Mucosa of gallbladder (tissue), 1 donor: ENCODE measurements at places on chromosomes 7 and 10. TPM values are rescaled to one million over a fixed set of nuclear protein-coding genes. Genes with fewer than 3 reads are reported as not detected.

PRPS1L1 gene
- not detected for total RNA-seq

CRTAC1 gene
- 1.6 TPM for total RNA-seq

TMEM130 gene
- total RNA-seq = 0.26 TPM

CDHR3 gene
- total RNA-seq = 3.1 TPM

DNA sequence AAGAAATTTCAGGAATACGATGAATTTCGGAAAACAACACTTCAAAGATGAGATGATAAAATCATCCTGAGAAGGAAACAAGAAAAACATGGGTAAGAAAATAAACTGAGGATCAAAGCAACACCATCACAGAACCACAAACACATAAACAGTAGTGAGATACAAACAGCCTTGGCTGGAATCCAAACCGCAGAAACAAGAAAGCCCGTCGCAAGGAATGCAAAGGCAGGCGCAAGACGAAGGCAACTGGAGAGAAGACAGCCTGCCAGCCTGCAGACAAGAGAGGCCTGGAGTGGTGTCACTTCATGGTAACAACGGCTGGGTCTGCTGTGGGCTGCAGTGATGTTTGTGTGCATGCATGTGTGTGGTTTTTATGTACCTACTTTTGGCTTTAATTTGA, 61.8 kb upstream of the DRGX start:
- no peak for DNase-seq

DNA sequence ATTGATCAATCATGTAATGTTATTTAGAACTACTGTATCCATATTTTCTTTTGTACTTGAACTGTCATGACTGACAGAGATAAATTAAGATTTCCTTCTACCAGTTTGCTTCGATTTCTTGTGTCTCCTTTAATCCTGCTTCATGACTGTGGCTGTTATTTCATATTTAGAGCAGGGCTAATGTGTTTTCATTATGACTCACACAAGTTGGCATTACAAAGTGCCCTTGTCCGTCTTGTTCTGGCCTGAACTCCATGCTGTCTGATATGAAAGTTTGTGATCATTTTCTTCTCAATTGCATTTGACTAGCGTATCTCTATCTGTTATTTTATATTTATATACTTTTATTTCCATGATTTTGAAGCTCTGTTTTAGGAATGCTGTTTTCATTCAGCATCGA, 344.1 kb upstream of the PRKCQ start:
- DNase-seq = no peak

DNA sequence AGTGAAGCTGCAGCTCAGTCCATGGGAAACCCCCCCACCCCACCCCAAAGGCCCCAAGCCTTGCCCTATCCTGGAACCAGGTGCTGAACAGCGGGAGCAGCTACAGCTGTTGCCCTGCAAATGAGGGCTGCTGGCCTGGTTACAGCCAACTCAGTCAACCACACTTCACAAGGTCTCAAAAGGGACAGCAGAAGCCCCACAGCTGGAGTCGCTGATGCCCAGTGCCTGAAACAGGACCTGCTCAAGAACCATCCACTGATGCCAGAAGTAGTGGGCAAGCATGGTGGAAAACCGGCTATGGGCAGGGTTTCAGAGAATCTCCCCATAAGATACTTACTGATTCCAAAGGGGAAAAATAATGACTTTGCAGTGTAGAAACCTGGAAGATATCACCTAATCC, 110.3 kb downstream of the SLC37A3 start:
- DNase-seq = no peak

DNA sequence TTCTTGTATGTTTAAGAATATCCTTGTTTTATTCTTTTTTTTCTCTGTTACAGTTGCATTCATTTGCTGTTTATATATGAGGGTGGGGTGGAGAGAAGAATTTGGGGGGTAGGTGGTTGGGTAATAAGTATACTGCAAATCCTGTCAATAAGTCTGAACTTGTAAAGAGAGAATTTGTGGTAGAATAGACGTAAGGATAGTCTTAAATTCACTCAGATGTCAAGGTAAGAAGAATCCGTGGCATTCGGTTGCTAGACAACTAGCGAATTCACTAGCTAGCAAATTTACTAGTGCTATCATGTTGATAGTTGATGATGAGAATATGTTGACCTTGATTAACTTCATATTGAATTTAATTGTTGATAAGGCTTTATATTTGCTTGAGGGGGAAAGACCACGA, 40.7 kb downstream of the RSBN1L start:
- DNase-seq = no peak

DNA sequence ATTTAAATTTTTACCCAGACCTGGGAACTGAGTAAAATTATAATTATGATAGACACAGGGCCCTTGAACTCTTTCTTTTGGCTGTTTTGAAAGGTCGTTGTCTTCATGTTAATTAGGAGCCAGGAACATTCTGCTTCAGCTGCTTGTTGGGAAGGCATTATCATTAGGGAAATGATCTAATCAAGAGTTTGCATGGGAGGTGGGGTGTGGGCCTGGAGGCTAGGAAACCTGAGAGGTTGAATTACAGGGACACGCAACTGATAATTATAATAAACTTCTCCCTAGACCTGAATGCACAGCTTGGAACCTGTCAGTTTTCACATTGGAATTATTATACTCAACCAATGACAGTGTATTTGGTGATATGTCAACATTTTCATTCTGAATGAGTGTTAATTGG, 237.7 kb downstream of the CACNB2 start:
- no peak for DNase-seq

GRCh38 chr7:142800699-142801260, 30.0 kb downstream of the PRSS2 start:
- no peak for DNase-seq

DNA sequence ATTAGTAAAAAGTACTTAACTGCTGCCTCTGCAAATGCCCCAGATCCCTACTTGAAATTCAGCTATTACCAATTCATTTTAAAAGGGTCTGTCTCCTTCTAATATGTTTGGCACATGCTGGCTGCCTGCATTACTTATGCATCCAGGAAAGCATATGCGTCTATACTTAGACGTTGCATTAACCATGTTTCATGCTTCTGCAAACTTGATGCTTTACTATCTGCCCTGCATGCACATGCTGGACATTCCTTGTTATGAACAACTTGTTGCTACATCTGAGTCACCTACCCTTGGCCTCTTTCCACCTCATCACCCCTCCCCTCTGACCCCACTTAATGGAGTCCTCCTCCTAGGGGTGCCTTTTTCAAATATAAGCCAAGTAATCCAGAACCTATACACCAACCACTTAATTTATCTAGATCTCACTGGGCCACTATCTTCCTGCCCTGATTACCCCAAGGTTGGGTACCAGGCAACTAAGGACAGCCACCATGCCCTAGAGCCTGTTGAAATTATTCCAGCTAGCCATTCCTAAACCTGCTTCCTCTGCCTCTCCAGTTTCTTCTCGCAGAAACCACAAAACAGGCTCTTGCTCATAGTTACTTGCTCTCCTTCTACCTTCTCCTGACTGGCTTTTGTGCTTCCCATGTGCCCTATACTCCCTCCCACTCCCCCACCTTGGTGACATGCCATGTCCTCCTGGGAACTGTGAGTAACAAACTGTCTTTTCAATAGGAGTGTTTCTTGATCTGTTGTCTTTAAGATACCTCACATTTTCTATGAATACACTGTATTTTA, 1187.9 kb downstream of the REEP3 start:
- DNase-seq = no peak

DNA sequence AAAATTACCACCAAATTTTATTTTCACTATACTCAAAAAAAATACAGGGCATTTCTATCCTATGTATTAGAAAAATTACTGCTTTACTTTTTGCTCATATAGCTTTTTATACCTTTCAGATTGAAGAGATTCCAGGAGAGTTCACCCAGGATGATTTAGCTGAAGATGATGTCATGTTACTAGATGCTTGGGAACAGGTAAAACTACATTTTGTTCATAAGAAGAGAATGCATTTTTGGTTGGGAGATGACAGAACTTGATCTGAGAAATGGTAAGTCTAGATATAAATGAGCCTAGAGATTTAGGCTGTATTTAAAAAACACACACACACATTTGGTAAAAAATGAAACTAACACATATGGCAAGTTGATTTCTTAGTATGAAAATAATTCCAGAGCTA, 38.1 kb upstream of the ARL4A start:
- DNase-seq = no peak

- DNase-seq = no peak
These were observed 9.2 kb downstream of the CCDC201 start for GRCh38 chr7:45863715-45864114.

DNA sequence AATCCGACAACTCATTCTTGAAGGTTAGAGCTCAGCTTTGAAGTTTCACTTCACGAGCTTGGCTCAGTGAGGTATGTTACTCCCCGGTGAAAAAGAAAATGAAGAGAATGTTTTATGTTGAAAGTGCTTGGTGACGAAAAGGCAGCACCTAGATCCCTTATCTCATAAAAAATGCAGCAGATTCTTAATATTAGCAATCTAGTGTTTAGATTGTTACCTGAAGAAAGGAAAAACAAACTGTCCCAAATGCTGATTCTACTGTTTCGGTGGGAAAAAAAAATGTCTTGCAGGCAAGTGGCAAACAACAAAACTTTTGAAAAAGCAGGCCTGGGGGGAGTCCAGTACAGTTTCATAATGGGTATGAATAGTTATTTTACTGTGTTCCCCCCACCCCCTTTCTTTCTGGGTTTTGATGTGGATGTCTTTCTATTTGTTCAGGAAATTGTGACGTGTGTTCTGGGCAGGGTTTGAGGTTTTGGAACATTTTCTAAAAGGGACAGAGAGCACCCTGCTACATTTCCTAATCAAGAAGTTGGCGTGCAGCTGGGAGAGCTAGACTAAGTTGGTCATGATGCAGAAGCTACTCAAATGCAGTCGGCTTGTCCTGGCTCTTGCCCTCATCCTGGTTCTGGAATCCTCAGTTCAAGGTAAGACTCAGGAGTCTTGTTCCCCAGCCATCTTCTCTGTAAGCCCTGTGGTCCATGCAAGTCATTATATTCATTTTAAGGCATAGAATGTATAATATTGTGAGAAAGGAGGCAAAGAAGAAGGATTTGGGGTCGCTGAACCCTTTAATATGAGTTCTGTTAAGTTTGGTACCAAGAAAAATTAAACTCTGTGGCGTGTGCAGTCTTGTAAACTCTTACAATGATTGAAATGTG, at the start of gene SRGN:
TSS of gene SRGN (plus strand) at position 514 of the 881 bp plus-strand sequence. CDS start at position 569, 55 bp downstream.
- DNase-seq = peak; percentile 82

GRCh38 chr10:96513305-96513697, 425 bp downstream of the TLL2 start:
- DNase-seq = no peak

DNA sequence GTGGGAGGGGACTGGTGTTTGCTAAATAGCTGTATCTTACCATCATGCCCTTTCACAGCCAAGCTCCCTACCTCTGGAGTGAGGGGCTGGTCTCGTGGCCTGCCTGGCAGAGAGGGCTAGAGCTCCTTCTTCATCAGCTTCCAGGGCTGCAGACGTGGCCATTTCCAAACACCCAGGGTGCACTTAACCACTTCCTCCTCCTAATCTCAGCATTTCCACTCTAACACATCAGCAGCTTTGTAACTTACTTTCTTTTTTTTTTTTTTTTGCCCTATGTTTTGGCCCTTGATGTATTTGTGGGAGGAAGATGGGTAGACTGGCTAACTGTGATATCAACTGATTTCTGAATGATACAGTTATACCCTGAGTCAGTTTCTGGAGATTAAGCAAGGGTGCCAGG, 27.4 kb downstream of the LRRC4 start:
- no peak for DNase-seq

DNA sequence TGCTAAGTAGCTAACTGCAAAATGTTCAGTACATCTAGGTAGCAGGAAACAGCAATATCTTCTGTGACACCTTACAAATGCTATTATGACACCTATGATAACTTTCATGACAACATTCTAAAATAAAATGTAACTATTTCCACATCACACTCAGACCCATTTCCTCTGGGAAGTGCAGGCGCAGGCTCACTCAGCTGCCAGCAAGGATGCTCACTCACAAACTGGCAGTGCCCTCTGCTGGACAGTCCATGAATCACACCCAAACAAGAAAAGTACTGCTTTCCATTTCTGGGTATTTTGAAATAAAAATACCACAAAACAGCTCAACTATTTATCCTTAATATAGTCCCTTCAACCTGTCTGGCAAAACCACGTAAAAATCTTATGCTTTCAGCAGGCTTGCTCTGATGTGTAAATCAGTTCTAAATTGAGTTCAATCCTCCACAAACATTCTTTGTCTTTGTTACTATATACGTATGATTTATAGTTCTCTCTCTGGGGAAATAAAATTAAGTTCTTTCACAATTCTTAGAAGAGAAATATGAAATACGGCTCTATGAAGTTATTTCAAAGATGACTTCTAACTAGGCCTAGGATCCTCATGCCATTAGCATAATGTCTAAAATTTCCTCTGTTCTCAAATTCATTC, 176.6 kb downstream of the PARD3 start:
- DNase-seq = peak; percentile 83

GRCh38 chr7:4791738-4792536, 16.5 kb downstream of the AP5Z1 start:
- DNase-seq = peak; percentile 75

DNA sequence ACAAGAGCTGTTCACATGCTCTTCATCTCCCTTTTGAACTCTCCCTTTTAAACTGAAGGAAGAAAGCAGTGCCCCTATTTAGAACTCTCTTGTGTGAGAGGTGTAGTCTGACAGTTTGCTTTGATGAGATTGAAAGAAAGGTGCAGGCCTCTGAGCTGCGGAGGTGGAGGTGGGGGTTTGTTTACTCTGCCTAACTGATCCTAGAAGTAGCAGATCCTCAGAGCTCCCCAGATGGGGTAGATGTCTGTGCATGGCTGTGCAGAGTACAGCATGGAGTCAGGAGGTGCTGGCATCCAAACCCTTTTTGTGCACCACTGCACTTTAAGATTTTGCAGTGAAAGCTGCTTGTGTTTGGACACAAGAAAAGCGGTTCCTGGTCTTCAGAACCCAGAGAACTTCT, 58.3 kb downstream of the MINDY4 start:
- no peak for DNase-seq

- DNase-seq = no peak
These were observed 28.0 kb downstream of the PRSS2 start for GRCh38 chr7:142798451-142799436.

DNA sequence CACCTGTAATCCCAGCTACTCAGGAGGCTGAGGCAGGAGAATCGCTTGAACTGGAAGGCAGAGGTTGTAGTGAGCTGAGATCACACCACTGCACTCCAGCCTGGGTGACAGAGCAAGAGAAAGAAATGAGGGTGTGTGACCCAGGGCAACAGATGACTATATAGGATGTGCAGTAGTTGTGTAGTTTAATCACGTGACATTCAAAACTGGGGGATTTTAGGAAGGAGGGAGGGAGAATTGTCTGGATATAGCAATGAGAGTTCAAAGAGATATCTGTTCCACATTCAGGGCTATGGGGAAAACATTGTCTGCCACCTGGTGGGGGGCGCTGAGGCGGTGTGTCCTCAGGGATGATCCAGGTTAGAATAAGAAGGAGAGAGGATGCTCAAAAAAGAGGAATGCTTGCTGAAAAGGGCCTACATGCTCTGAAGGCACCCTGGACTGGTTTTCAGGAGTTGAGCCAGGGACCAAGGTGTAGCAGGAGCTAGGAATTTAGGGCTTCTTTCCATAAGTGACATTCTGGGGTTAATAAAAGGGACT, 7.8 kb upstream of the ZYX start:
- no peak for DNase-seq

DNA sequence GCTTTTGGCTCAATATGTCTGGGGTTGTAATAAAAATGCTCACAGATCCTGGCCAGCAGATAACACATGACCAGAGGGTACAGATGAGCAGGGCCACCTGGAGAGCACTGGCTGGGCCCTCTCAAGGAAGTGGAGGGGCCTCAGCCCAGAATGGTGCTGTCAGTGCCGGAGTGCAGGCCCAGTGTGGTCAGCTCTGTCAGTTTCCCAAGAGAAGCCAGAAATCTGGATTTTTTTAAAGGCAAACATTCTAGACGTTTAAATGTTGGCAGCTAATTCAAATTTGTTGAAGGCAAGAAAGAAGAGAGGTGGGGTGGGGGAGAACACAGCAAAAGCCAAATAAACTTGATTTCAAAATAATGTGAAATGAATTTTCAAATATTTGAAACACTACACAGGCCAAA, 2.0 kb downstream of the C10orf105 start:
- no peak for DNase-seq
